ENCODE measurements at places on chromosomes 16 and 17.

GRCh38 chr17:57567251-57567650 is 177.8 kb downstream of the CCDC182 start:
- DNase-seq, result no peak

GRCh38 chr17:66228887-66229782 is at the start of gene APOH:
Gene APOH (minus strand): TSS chr17:66229415. CDS start chr17:66229379, 36 bp downstream.
- DNase-seq, result no peak

- DNase-seq, result no peak
Observed at GRCh38 chr17:48528936-48529682, 1.7 kb downstream of the HOXB1 start.

DNA sequence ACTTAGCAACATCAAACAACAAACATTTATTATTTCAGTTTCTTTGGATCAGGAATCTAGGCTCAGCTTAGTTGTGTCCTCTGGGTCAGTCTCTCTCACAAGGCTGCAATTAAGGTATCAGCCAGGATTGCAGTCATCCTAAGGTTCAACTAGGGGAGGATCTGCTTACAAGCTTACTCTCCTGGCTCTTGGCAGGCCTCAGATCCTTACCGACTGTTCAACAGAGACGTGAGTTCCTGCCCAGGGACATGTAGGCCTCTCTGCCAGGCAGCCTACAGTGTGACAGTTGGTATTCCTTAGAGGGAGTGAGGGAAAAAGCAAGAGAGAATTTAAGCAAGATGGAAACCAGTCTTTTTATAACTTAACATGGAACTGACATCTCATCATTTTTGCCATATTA is 294.0 kb downstream of the ZFHX3 start:
- DNase-seq, result no peak

DNA sequence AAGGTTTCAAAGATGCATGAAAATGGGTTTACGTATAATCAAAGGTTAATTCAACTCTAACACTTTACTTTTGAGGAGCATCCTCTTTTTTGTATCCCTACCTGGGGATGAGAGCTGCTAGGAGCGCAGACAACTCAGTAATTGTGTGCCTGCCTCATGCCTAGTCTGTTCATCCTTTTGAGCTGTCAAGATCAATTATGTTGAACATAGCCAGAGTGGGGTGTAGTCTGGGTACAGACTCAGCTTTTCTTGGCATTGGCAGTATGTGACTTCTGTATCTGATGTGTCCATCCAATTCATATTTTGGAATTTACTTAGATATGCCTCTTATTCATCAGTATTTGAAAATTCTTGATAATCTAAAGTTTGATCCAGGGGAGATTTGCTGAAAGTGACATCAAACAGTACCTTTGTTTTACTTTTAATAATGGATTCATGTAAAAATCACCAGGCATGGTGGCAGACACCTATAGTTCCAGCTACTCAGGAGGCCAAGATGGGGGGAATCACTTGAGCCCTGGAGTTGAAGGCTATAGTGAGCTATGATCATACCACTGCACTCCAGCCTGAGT is 24.1 kb downstream of the PRKCA start:
- DNase-seq, result no peak

- DNase-seq, result no peak
Observed at GRCh38 chr17:6124856-6125255, 54.7 kb downstream of the WSCD1 start.

DNA sequence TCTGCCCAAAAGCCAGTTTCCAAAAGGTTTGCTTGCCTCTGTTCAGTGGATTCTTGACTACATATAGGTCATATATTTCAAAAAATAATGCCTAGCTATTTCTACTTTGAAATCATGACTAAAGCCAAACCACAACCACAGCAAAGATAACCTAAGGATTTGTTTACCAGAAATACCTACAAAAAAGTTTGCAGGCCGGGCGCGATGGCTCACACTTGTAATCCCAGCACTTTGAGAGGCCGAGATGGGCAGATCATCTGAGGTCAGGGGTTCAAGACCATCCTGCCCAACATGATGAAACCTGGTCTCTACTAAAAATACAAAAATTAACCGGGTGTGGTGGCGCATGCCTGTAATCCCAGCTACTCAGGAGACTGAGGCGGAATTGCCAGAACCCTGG is 15.2 kb downstream of the CARHSP1 start:
- no peak for DNase-seq

GRCh38 chr17:64689106-64689505 is 27.0 kb upstream of the SMURF2 start:
- no peak for DNase-seq

DNA sequence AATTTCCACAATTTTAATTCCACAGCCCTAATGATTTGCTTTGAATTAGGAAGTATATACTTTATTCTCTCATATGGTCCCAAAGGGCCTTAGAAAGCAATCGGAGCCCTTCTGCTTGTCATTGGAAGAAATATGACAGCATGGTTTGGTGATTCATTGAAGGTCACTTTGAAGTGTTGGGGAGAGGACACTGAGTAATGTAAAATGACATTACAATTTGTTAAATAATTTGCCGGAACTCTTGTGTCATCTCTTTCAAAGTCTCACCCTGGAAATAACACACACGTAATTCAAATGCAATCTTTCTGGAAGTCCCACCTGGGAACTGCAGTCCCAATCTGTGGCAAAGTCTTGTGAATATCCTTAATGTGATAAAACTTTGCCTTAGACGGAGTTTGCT is 59.8 kb downstream of the BMERB1 start:
- DNase-seq, result no peak

DNA sequence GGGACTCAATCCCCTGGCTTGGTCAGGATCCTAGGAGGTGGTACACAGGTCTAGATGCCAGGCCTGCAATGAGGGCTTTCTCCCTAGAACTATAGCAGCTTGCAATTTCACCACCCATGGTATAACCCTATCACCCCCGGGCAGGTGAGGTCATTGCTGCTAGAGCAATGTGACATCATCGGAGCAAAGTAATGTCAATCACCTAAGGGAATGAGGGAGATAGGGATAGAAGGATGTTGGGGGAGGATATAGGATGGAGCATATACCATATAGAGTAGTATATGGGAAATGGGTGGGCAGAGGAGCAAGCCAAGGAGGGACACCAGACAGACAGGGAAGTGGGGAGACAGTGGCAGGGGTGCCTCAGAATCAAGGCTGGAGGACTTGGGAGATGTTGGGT is 3.3 kb downstream of the KCNH4 start:
- no peak for DNase-seq

- DNase-seq, result no peak
Observed at GRCh38 chr17:2090804-2091534, 36.1 kb downstream of the HIC1 start.

Measured in activated CD8-positive, alpha-beta memory T cell treated with anti-CD3 and anti-CD28 coated beads for 1 hour (primary cell).